ENCODE measurements at places on chromosomes 16 and 17.

- no peak for DNase-seq
Measured at GRCh38 chr16:17382949-17383863, 87.6 kb downstream of the XYLT1 start.

DNA sequence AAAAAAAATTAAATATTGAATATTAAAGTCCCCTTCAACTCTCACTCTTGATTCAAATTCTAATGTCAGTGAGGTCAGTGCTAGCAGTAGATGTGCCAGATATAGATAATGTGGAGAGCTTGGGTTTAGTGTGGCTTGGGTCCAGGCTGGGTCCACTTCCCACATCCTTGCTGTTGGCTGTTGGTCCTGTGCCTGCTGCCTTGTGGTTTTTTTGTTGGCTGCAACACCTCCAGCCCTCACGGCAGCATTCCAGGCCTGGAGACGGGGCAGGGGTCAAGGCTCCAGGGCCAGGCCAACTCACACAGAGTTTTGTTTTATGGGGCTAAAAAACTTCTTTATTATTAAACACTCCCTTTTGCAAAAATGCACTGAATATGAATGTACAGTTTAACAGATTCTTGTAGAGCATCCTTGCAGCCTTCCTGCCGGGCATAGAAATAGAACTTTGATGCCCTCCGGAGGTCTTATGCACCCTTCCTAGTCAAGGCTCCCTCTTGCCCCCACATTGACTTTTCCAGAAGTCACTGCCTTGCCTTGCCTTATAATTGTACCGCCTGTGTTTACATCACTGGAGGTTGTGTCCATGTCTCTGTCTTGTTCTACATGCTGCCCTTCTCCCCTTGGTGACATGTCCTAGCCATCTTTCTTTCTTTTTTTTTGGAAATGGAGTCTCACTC is 25.5 kb upstream of the MYO15B start:
- DNase-seq, result no peak

GRCh38 chr17:7019839-7020519 is 2.9 kb upstream of the BCL6B start:
- DNase-seq, result no peak

- DNase-seq, result no peak
Measured at GRCh38 chr16:56781528-56781961, 51.6 kb downstream of the NUP93 start.

GRCh38 chr16:2190659-2191445 is 5.6 kb downstream of the CASKIN1 start:
- DNase-seq, result no peak

DNA sequence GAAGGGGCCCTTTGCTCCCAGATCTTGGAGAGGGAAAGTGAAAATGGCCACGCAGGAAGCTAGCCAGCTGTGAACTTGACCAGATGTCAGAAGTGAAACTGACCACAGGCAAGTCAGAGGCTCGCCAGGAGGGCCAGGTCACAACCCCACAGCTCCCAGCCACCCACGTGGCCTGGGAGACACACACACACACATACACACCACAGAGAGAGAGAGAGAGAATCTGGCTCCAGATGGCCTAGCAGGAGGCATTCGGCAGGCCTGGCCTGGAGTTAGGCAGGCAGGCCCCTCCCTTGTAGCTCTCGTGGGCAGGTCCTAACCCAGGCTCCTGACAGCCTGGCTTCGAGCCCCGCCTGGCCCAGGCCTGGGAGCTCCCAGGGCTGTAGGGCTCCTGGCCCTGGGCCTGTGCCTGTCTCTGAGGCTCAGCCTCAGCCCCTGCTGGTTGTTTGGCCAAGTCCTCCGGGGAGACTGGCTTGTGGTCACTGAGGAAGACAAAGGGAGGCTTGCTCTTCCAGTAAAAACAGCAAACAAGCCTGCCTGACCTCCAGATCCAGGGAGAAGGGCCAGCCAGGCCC is 20.2 kb downstream of the NGFR start:
- no peak for DNase-seq

- DNase-seq, result no peak
Measured at GRCh38 chr17:32859857-32860525, 16.9 kb downstream of the MYO1D start.

DNA sequence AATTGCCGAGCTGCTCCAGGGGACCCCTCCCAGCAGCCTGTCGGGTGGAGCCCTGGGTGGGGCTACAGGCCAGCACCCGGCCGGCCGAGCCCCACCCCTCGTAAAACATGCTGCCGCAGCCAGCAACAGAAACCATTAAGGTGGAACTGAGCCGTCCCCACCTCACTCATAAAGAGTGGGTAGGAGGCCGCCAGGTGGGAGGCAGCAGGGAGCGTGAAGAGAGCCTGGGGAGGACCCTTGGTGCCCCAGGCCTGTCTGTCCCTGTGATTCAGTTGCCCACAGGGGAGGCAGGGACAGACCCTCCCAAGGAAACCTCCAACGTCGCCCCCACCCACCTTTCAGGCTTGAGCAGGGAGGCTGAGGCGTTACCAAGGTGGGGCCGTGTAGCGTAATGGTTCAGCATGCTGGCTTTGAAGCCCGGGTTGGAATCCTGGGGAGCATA is 8.4 kb downstream of the FOXN1 start:
- DNase-seq, result no peak

DNA sequence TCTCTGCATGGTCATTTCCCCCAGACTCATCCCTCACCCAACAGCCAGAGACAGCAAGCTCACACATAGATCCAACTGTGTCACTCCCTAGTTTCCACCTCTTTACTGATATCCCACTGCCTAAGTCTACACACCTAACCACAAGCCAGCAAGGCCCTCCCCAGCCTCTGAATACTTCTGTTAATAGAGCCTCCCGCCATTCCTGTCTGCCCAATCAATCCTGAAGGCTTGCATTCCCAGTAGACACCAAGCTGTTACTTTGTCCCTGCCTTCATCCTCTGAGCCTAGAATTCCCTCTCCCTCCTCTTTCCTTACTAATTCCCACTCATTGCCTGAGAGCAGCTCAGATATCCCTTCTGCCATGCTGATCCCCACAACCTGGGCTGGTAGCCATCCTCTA is 4.7 kb downstream of the C17orf113 start:
- no peak for DNase-seq

- DNase-seq, result no peak
Measured at GRCh38 chr16:84323606-84324005, 28.9 kb downstream of the WFDC1 start.

DNA sequence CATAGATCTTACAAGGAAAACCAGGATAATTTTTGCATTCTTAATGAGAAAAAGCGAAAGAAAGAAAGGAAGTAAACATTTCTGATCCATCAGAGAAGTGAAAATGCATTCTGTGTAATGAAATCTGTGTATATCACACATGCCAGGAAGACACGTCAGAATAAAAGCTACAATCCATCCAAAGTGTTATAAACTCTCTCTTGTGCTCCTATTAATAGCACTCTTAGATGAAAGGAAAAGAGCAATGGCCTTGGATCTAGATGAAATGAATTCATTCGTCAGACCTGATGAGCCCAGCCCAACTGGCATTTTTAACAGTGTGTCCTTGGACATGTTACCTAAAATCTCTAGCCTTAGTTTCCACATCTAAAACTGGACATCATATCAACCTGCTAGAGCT is 885.5 kb downstream of the CDH11 start:
- DNase-seq, result no peak

GRCh38 chr16:3400446-3400778 is 392 bp downstream of the ZSCAN32 start:
- no peak for DNase-seq

GRCh38 chr17:4477255-4477791 is 21.4 kb upstream of the SPNS2 start:
- DNase-seq, result no peak
